ENCODE measurements at places on chromosomes 11 and 22.

GRCh38 chr22:37310815-37311595, 28.7 kb downstream of the CYTH4 start:
- no peak for DNase-seq

GRCh38 chr11:57473285-57473841, 13.0 kb downstream of the RTN4RL2 start:
- DNase-seq: no peak

DNA sequence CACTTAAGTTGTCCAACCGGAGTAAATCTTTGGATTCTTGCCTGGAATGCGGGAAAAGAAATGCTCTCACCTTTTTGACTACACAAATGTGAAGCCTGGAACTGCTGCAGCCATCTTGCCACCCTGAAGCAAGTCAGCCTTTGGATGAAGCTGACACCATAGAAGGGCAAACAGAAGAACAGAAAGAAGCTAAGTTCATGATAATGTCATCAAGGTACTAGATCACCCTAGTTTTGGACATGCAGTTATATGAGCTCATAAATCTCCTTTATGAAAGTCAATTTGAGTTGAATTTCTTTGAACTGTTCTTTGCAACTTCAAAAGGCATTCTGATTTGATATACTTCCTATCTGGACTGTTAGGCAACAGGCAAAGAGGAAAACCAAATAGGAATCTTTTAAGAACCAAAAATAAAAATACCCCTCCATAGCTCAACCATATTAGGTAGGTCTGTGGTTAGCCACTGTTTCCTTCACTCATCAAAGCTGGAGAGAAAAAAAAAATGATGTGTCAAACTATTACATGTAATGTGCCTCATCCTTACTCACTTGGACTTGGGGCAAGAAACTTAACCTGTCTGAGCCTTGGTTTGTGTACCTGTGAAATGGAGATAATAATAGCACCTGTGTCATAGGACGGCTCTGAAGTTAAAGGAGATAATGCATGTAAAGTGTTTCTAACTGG, 91.9 kb downstream of the WT1 start:
- no peak for DNase-seq

DNA sequence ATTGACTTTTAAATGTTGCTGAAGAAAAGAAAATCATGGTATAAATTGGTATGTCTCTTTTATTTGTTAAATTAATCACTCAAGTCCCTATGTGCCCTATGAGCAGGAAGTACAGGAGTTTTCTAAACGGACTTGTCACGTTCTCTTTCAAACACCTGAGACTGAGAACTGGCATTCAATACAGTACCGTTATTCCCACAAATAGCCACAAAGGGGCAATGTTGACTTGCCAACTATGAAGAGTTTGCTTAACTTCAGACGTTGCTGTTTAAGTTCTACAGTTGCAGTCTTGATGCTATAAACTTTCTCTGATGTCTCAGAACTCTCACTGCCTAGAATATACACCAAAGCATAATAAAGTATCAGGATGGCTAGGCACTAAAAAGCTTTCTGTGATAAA, 7.6 kb downstream of the OR56A1 start:
- DNase-seq: peak; percentile 70

DNA sequence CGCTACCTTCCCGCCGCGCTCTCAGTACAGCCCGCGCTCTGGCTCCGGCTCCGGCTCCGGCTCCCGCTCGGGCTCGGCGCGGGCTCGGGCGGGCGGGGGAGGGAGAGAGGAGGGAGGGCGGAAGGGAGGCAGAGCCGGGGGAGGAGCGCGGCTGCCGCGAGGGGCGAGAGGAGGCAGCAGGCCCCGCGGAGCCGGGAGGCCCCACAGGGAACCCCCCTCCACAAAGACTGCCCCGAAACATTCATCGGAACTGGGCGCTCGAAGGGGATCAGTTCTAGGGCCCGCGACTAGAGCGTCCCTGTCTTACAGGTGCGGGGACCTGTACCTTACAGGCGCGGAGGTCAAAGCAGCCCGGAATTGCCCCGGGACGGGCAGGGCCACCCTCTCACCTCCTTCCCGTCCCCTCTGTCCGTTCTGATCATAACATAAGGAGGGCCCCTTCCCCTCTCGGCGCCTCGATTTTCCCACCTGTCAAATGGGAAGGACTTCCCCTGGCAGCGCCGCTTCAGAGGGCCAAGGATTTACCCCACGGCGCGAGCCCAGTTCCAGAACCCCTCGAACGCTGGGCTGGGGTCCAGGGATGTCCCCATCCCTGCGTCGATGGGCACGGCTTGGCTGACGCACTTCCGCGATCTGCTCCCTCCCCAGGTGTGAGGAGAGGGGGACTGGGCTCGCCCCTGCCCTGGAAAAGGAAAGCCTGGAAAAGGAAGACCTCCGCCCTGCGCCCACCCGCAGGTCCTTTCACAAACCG, at the start of gene SHISA8:
Gene SHISA8, minus strand, starts transcription at position 40 of the 751 bp plus-strand sequence. CDS start 407 bp downstream, outside the sequence.
- no peak for DNase-seq

- DNase-seq: no peak
Observed at GRCh38 chr11:77301510-77301909, at the start of gene GDPD4. Gene GDPD4, minus strand, starts transcription at chr11:77301686. Its CDS starts 16,549 bp downstream, at chr11:77285137.
